CD8-positive, alpha-beta memory T cell (primary cell): ENCODE measurements at places on chromosomes 12 and 14.

- H3K36me3 ChIP-seq, result no peaks in the 10 kb centered on the region
- no peaks in the 10 kb centered on the region for H3K27me3 ChIP-seq
- peak overlapping the region; percentile 30 for H3K4me3 ChIP-seq
- no peak overlapping the region for H3K27ac ChIP-seq
- H3K4me1 ChIP-seq, result peaks cover 41% of the 10 kb centered on the region
- DNase-seq, result no peak
Observed at GRCh38 chr14:94158239-94158883, 15.8 kb upstream of the PPP4R4 start.

DNA sequence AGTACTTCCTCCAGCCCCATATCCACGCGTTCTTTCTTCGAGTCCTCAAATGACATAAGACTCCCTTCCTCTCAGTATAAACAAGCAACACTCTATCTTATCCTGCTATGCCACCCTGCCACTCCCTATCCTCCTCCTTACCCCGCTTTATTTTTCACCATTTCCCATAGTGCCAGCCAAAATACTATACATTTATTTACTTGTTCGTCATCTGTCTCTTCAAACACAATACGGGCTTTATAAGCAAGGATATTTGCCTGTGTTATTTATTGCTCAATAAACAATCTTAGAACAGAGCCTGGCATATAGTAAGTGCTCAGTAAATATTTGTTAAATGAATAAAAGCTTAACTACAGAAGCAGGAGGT is 444.9 kb downstream of the EGLN3 start:
- no peak overlapping the region for H3K27ac ChIP-seq
- H3K36me3 ChIP-seq, result no peaks in the 10 kb centered on the region
- no peaks in the 10 kb centered on the region for H3K27me3 ChIP-seq
- DNase-seq, result no peak

- no peak overlapping the region for H3K4me3 ChIP-seq
- no peak for DNase-seq
- peaks cover 20% of the 10 kb centered on the region for H3K4me1 ChIP-seq
- no peaks in the 10 kb centered on the region for H3K27me3 ChIP-seq
- no peaks in the 10 kb centered on the region for H3K36me3 ChIP-seq
Observed at GRCh38 chr12:132477017-132477702, 12.8 kb upstream of the FBRSL1 start.

GRCh38 chr12:8941691-8942478 is 7.6 kb downstream of the M6PR start:
- DNase-seq, result no peak
- H3K36me3 ChIP-seq, result peaks cover 50% of the 10 kb centered on the region
- H3K27ac ChIP-seq, result no peak overlapping the region
- no peaks in the 10 kb centered on the region for H3K27me3 ChIP-seq
- peaks cover 4% of the 10 kb centered on the region for H3K4me1 ChIP-seq

GRCh38 chr14:39451811-39452210 is 19.6 kb upstream of the FBXO33 start:
- H3K27ac ChIP-seq, result no peak overlapping the region
- no peaks in the 10 kb centered on the region for H3K27me3 ChIP-seq
- H3K4me1 ChIP-seq, result no peaks in the 10 kb centered on the region
- H3K4me3 ChIP-seq, result no peak overlapping the region
- no peak for DNase-seq
